ENCODE measurements at places on chromosomes 4 and X.
A peak's percentile ranks its signal among the peaks of the same experiment; 100 is the strongest.

GRCh38 chr4:88219099-88219498, 60.7 kb upstream of the ABCG2 start:
- peak; percentile 77 for DNase-seq

DNA sequence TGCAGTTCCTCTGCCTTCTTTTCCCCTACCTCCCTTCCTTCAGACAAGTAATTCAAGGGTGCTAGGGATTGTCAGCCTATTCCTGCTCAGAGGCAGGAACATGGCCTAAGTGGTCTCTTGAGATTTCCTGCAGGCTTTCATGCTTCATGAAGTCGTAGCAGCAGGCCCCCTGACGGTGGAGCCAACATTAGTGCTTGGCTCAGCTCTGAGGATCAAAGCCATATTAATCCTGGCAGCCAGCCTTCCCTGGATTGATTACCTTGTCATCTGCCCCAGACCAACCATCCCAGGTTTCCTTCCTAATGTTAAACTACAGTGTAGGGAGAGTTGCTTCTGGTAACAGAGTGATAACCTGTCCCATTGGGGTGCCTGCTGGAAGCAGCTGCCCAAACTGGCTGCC, 84.1 kb downstream of the SLC16A2 start:
- no peak for DNase-seq

DNA sequence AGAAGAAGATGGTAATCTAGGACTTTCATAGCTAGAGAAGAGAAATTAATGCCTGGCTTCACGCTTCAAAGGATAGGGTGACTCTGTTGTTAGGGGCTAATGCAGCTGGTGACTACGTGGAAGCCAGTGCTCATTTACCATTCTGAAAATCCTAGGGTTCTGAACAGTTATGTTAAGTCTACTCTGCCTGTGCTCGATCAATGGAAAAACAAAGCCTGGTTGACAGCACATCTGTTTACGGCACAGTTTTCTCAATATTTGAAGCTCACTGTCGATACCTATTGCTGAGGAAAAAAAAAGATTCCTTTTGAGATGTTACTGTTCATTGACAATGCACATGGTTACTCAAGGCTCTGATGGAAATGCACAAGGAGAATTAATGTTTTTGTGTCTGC, 182.6 kb upstream of the NUDT6 start:
- no peak for DNase-seq

DNA sequence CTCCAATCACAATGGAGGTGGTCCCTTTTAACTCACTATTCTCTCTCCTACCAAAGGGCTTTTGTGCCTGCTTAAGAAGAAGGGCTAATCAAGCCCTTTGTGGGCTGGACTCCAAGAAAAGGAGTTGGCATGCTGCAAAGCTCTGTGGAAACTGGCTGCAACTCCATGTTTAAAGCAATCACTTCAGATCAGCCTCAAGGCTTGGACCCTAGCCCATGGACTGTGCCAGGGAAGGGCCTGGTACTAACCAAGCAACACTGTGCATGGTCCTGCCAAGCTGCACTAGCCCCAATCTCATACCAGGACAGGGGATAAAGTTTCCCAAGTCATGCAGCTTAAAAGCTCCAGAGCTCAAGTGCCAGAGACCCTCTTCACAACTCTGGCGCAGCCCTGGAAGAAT, 86.7 kb downstream of the ATP8A1 start:
- no peak for DNase-seq

- no peak for DNase-seq
These were observed 115.6 kb downstream of the CAMK2D start for GRCh38 chr4:113645771-113646441.

DNA sequence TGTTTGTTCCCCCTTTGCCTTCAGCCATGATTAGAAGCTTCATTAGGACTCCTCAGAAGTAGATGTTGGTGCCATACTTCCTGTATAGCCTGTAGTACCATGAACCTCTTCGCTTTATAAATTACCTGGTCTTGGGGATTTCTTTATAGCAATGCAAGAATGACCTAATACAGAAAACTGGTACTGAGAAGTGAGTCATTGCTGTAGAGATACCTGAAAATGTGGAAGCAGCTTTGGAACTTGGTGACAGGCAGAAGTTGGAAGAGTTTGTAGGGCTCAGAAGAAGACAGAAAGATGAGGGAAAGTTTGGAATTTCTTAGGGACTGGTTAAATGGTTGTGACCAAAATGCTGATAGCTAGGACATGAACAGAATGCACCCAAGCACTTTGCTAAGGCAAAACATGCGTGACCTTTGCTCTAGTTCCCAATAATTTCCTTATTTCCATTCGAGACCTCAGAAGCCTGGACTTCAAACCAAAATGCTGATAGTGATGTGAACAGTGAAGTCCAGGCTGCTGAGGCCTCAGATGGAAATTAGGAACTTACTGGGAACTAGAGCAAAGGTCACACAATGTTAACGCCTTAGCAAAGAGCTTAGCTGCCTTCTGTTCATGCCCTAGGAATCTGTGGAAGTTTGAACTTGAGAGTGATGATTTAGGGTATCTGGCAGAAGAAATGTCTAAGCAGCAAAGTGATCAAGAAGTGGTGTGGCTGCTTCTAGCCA, 3.0 kb upstream of the USP46 start:
- DNase-seq: no peak

DNA sequence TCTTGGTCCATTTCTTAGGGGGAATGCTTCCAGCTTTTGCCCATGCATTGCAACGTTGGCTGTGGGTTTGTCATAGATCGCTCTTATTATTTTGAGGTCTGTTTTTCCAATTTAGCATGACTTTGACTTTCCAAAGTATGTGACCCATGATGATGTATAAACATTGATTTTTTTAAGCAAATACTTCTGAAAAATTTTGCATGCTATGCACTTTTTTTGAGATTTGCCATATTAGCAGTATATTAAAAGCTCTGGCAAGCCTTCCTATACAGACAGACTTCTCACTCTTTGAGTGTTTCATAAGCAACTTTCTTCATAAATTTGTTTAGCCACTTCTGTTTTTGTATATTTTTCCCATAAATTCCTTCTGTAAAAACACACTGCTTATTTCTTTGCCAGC, 746.4 kb upstream of the LCORL start:
- DNase-seq: no peak

GRCh38 chrX:153621949-153622598, 23.1 kb upstream of the CCNQ start:
- no peak for DNase-seq

DNA sequence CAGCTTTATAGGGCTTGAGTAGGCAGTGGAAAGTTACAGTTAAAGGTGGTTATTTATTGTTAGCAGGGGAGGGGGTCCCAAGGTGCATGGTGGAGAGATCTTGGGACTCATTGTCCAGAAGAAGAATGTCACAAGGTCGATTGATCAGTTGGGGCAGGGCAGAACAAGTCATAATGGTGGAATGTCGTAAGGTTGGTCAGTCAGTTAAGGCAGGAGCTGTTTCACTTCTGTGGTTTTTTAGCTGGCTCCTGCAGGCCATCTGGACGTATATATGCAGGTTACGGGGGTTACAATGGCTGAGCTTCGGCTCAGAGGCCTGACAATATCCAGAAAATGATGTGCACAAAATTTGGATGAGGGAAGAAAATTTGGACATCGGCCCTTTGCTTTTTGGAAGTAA, 7.1 kb downstream of the OFD1 start:
- no peak for DNase-seq

DNA sequence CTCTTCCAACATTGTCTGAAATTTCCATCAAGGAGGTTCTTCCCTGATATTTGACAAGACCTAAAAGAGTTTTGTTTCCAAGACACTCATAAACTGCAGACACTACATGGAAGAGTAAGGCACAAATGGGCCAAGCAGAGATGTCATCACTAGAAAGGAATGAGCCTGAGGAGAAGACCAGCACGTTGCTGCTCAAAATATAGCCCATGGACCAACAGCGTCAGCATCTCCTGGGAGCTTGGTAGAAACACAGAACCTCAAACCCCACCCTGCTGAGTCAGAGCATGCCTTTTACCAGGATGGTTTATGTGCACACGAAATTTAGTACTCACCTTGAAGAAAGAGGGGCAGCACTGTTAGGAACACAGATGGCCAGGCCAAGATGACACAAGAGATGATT, 128.7 kb upstream of the MID1 start:
- DNase-seq: no peak

- DNase-seq: no peak
These were observed 18.7 kb upstream of the CXCL13 start for GRCh38 chr4:77586951-77587383.

GRCh38 chrX:77114501-77114900, 332.7 kb upstream of the FGF16 start:
- DNase-seq: no peak

DNA sequence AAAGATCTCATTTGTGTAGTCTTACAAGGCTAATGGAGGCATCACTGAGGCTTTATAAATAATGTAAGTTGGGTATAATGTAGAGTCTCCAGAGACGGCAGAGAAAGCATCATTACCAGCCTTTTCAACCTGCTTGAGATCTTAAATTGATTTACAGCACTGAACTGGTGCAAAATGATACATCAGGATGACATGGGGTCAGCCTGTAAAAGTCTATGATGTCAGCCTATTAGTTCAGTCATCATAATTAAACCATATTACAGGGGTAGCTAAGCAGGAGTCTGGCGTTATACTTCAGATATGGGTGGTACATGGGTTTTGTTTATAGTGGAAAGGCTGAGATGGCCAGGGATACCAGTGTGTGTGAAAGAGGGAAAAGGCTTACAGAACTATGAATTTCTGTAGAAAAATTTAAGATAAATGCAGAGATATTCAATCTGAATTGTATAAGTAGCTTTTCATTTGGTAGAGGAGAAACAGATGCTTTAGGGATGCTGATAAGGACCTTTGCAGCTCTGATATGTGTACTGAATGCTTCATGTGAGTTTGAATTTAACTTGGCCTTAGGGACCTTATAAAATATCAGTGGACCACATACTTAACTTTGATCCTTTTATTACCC, 2.7 kb downstream of the SMAD1 start:
- DNase-seq: no peak

DNA sequence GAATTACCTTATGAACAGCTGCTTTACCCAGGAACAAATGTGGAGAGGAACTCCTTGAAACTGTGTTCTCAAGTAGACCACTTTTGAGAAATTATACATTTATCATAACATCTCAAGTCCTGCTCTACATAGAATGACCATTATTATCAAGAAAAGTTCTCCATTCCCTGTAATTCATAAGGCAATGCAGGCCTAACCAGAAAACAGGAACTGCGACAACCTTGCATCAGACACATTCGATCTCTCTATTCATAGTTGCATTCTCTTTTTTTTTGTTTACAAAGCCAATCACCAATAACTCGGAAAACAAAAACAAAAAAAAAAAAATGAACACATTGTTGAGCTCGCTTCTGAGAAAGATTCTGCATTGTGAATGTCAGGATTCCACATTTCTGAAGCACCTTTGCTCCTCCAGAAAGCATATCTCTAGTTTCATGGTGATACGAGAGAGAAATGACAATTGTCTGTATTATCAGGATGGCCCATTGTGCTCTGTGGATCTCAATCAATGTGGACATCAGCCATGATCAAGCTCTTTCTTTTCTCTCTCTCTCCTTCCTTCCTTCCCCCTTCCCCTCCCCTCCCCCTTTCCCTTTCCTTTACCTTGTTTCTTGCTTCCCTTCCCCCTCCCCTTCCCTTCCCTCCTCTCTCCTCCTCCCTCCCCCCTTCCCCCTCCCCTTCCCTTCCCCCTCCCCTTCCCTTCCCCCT, 32.4 kb upstream of the CD99 start:
- DNase-seq: no peak

DNA sequence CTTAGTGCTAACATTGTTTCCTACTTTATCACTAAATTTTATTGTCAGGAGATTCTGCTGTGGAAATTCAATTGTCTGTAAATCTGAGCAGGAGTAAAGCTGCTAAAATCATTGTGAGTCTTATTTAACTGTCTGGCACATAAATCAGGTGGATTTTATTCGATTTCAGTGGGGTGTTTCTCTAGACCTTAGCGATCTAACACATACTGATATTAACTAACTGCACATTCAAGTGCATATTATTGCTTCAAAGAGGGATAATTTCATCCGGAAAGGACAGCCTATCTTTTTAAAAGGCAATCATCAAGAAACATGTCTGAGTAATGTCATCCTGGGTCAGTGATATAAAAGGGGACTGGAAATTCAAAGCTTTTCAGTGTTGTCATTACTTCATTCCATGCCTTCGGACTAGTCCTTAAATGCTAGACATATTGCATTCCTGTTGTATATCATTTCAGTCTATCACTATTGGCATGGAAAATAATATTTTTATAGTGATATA, 388.7 kb downstream of the PCDH10 start:
- DNase-seq: no peak

GRCh38 chr4:4856071-4857000, 3.1 kb upstream of the MSX1 start:
- no peak for DNase-seq

GRCh38 chrX:96615448-96615847, 69.2 kb upstream of the DIAPH2 start:
- DNase-seq: no peak

Measured in AML-193 (cell line).